ENCODE measurements at places on chromosomes 16 and 17. TPM values are rescaled to one million over a fixed set of nuclear protein-coding genes. Genes with fewer than 3 reads are reported as not detected.

Gene HS3ST6
- polyA plus RNA-seq: 0.27 TPM

DNA sequence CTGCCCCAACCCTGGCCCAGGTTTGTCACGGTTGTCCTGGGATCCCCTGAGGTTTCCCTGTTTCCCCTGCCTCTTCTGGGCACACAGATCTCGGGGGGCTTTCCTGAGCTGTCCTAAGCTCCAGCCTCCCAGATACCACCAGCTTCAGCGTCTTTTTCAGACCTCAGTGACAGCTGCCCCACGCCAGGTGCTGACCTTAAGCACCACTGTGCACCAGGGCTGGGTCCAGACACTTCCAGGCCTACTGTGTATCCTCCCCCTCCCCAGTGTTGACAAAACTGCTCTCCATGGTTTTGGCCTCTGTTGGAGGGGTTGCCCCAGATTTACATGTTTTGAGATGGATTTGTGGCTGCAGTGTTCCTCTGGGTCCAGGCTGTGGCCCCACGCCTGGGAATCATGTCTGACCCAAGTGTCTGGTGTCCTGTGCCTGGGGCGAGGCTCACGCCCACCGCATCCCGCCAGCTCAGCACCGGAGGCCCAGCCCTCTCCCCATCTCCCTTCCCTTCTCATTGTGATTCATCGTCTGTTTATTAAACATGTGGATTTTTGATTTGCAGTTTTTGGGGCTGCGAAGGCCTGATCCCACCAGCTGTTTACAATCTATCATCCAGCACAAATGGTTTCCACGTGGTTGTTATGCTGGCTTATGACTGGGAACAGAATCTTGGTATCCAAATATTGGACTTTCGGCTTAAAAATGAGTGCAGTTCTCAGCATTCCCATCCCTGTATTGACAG is 82.1 kb downstream of the METRNL start:
- no peak for DNase-seq

Gene ABCA9
- polyA plus RNA-seq: 1.8 TPM

GRCh38 chr16:55125818-55126385 is 195.2 kb downstream of the IRX5 start:
- no peak for DNase-seq

DNA sequence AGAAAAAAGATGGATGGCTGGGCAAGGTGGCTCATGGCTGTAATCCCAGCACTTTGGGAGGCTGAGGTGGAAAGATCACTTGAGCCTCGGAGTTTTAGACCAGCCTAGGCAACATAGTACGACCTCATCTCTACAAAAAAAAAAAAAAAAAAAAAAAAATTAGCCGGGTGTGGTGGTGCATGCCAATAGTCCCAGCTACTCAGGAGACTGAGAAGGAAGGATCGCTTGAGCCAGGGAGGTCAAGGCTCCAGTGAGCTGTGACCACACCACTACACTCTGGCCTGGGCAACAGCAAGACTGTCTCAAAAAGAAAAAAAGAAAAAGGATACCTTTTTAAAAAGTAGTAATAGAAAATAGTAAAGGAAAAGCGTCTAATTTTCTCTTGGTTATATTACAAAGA is 20.7 kb downstream of the ZNF652 start:
- DNase-seq: no peak

- no peak for DNase-seq
Measured at GRCh38 chr16:30839523-30840227, 52.7 kb upstream of the ZNF629 start.

GRCh38 chr16:26777821-26778220 is 288.9 kb upstream of the C16orf82 start:
- no peak for DNase-seq

Gene BANP
- 28.0 TPM for polyA plus RNA-seq

Gene SPATA32
- 0.25 TPM for polyA plus RNA-seq

GRCh38 chr16:55476625-55477533 is 2.1 kb upstream of the MMP2 start:
- DNase-seq: no peak

- no peak for DNase-seq
Measured at GRCh38 chr16:1950047-1950446, 4.4 kb downstream of the RPL3L start.
